ENCODE measurements at places on chromosomes 13 and 19.

DNA sequence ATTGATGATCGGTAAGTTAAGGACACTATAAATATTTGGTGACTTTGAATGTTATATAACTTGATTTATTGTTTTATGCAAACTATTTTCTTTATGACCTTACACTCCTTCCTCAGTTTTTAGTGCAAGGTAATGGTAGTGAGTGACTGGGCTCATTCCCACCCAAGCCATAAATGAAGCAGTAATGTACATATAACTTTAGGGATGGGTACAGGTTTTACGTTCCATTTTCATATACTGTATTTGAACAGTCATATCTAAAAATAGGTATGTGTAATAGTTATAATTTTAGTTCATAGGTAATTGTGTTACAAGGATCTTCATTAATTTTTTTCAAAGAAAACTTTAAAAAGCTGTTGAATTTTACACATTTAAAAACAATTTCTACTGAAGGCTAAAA is 101.0 kb downstream of the PDS5B start:
- DNase-seq, result no peak

DNA sequence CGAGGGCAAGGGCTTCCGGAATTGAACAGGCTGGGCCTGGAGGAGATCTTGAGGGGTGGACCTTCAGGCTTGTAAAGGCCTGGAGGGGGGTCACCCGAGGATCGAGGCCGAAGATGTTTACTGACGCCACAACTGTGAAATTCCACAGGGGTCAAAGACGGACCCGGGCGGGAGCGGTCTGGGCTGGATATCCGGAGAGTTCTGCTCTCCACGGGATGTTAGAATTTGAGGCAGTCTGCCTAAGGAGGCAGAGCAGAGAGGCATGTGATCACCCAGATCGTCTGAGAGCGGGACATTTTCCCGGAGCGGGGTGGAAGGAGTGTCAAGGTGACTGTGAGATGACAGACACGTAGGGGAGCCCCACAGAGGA is 13.2 kb downstream of the KLHL26 start:
- no peak for DNase-seq

DNA sequence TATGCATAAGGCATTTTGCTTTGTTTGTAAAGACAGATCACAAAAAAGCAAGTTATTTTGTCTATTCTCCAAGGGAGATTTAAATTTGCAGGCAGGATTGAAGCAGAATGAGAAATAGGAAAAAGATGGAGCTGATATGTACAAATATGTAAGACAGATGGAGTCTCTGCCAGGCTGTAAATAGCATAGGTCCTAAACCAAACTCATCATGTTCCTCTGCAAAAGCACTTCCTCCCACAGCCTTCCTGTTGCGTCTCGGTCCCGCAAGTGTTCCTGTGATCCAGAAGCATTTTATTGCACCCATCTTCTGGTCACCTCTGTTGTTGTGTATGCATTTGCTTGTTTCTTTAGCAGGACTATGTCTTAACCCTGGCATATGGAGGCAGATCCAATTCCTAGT is 95.7 kb upstream of the CLDN10 start:
- no peak for DNase-seq

- DNase-seq, result no peak
Measured at GRCh38 chr13:40376296-40376849, 290.1 kb downstream of the FOXO1 start.

- DNase-seq, result no peak
Measured at GRCh38 chr19:41325947-41326706, 16.2 kb downstream of the CCDC97 start.

DNA sequence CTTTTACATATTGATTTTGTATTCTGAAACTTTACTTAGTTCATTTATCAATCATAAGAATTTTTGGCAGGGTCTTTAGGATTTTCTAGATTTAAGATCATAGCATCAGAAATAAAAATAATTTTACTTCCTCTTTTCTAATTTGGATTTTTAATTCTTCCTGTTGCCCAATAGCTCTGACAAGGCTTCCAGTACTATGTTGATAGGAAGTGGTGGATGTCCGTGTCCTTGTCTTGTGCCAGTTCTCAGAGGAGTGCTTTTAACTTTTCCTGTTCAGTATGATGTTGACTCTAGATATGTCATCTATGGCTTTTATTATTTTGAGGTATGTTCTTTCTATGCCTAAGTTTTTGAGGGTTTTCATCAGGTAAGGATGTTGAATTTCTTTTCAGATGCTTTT is 7.7 kb upstream of the KIR2DL4 start:
- DNase-seq, result no peak

GRCh38 chr13:25874907-25875306 is 176.9 kb downstream of the SHISA2 start:
- peak; percentile 15 for DNase-seq

- DNase-seq, result no peak
Measured at GRCh38 chr19:35240327-35240726, 8.5 kb upstream of the LSR start.

DNA sequence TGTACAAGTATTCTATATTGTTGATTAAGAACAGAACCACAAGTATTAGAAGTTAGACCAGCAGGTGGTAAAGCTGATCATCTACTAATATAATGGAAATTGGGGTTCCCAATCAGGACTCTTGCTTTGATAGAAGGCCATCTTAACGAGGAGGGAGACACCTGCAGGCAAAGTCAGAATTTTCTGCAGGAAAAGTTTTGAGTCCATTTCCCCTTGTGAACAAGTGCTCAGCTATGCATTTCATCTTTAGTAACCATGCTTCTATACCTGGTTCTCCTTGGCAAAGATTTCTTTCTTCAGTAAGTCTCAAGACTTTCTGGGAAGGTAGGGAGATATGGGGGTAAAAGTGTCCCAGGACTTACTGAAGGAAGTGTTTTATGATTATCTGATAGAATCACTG is 36.1 kb upstream of the USPL1 start:
- no peak for DNase-seq

GRCh38 chr19:48186541-48186991 is 16.1 kb downstream of the ZSWIM9 start:
- DNase-seq, result no peak

GRCh38 chr13:38702669-38703068 is 15.8 kb downstream of the FREM2 start:
- DNase-seq, result no peak

DNA sequence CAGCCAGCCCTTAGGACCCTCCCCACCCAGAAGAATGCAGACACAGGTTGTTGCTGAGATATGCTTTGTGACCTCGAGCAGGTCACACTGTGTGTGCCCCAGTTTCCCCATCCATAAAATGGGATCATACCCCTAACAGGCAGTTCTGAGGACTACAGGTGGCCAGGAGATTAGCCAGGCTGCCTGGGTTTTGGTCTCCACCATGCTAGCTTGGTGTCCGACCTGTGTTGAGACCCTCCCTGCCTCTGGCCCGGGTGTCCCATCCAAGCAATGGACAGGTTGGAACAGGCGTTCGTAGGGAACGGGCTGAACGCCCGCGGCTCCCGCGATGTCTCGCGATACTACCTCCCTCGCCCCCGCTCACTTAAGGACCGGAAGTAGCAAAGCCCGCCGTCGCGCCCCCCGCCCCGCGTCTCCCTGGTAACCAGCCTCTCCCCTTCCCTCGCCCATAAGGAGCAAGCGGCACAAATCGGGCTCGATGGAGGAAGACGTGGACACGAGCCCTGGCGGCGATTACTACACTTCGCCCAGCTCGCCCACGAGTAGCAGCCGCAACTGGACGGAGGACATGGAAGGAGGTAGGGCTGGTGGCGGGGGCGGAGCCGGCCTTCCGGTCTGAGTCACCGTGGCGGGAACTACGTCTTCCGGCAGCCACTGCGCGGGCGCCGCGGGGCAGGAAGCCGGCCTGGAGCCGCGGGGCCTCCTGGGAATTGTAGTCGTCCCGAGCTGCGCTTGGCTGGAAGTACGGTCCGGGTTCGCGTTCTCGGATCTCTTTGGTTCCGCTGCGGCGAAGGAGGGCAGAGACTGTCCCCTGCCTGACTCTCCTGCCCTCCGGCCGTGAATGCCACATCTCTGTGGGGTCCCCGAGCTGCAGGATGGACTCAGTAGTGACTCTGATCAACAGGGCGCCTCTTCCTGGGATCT is 45.4 kb downstream of the SMIM24 start:
- DNase-seq, result peak; percentile 90

DNA sequence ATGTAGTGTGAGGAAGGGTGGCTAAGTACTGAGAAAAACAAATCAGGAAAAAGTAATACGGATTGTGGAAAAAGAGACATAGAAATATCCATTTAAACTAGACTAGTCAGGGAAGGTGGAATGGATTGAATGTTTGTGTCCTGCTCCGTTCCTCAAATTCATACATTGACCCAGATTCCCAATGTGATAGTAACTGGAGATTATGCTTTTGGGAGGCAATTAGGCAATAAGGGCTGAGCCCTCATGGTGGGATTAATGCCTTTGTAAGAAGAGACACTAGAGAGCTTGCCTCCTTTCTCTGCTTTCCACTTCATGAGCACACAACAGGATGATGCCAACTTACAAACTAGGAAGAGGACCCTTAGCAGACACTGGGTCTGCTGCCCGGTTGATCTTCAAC is 765.2 kb upstream of the GPC6 start:
- no peak for DNase-seq

- no peak for DNase-seq
Measured at GRCh38 chr19:7385062-7385461, 36.3 kb downstream of the ARHGEF18 start.

GRCh38 chr13:90105849-90106496 is 1241.5 kb upstream of the MIR17HG start:
- DNase-seq, result no peak
